ENCODE measurements at places on chromosomes 1 and 21. TPM values are rescaled to one million over a fixed set of nuclear protein-coding genes. Genes with fewer than 3 reads are reported as not detected.

The SPRR2F gene
- not detected for total RNA-seq

The EXO1 gene
- 32.7 TPM for total RNA-seq

The TFF1 gene
- not detected for total RNA-seq

The PINK1 gene
- total RNA-seq, result 9.4 TPM

The PTGER3 gene
- total RNA-seq, result 1.3 TPM

The MPL gene
- total RNA-seq, result not detected

The FMO2 gene
- not detected for total RNA-seq

The TNFRSF25 gene
- 137 TPM for total RNA-seq

Data from activated naive CD8-positive, alpha-beta T cell treated with anti-CD3 and anti-CD28 coated beads, Interleukin-2, amount 10 ng/mL, durations not matched to agents 7 days and 5 days (primary cell).